ENCODE measurements at places on chromosomes 5 and 9. TPM values are rescaled to one million over a fixed set of nuclear protein-coding genes. Genes with fewer than 3 reads are reported as not detected.

CAMK4 gene
- total RNA-seq: 2.6 TPM

GRCh38 chr9:98192503-98193335, at the start of gene CORO2A:
CORO2A (minus strand) TSS chr9:98192637; CDS start chr9:98157660, 34,977 bp downstream.
- no peaks in the 10 kb centered on the region for H3K27me3 ChIP-seq
- no peaks in the 10 kb centered on the region for H3K36me3 ChIP-seq
- H3K4me1 ChIP-seq: peaks cover 18% of the 10 kb centered on the region
- no peak for DNase-seq
- H3K27ac ChIP-seq: peak within 1 kb of the TSS; percentile 84

- H3K27ac ChIP-seq: no peak overlapping the region
- H3K27me3 ChIP-seq: no peaks in the 10 kb centered on the region
- H3K36me3 ChIP-seq: no peaks in the 10 kb centered on the region
- no peak overlapping the region for H3K4me3 ChIP-seq
- peaks cover 50% of the 10 kb centered on the region for H3K4me1 ChIP-seq
Observed at GRCh38 chr5:172723508-172723907, 47.5 kb downstream of the DUSP1 start.

GAS1 gene
- total RNA-seq: 50.6 TPM

DNA sequence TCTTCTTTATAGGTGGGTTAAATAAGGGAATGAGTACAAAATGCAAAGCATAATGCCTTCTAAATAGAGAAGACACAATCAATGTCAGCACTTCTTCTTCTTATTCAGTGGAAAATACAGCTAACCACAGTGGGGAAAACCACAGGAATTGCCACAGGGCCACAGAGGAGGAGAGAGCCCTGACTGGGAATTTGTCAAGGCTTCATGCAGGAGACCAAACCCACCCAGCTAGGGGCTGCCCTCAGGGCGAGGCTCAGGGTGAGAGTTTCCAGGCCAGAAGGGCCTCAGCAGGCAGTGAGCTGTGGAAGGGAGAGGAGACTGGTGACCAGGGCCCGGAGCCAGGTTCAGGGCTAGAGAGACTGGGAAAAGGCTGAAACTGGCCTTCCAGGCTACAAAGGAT, 279.1 kb downstream of the MSX2 start:
- no peak overlapping the region for H3K27ac ChIP-seq
- no peak for DNase-seq
- no peaks in the 10 kb centered on the region for H3K36me3 ChIP-seq
- no peak overlapping the region for H3K4me3 ChIP-seq
- H3K4me1 ChIP-seq: no peaks in the 10 kb centered on the region
- peaks cover 6% of the 10 kb centered on the region for H3K27me3 ChIP-seq

DNA sequence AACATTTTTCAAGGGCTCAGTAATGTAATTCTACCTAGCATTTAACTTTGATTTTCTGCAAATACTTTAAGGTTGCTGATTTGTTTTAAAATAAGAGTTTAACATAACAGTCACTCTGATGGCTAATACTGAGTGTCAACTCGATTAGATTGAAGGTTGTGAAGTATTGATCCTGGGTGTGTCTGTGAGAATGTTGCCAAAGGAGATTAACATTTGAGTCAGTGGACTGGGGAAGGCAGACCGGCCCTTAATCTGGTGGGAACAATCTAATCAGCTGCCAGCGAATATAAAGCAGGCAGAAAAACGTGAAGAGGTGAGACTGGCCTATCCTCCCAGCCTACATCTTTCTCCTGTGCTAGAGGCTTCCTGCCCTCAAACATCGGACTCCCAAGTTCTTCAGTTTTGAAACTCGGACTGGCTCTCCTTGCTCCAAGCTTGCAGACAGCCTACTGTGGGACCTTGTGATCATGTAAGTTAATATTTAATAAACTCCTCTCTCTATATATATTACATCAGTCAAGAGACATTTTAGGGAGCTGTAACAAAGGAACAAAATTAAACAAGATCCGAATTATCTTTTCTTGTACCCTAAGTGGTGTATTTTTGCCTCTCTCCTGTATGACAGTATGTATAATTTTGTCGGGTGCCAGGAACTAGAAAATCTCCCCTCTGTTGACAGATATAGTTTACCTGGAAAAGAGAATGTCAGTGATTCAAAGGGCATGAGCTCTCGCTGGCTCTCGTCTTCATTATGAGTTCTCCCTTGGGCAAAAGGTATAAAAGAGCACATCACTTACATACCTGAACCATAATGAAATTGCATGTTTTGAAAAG, 576.1 kb downstream of the LRRC70 start:
- H3K27ac ChIP-seq: no peak overlapping the region
- no peaks in the 10 kb centered on the region for H3K36me3 ChIP-seq
- no peaks in the 10 kb centered on the region for H3K4me1 ChIP-seq
- H3K27me3 ChIP-seq: no peaks in the 10 kb centered on the region
- no peak for DNase-seq

DNA sequence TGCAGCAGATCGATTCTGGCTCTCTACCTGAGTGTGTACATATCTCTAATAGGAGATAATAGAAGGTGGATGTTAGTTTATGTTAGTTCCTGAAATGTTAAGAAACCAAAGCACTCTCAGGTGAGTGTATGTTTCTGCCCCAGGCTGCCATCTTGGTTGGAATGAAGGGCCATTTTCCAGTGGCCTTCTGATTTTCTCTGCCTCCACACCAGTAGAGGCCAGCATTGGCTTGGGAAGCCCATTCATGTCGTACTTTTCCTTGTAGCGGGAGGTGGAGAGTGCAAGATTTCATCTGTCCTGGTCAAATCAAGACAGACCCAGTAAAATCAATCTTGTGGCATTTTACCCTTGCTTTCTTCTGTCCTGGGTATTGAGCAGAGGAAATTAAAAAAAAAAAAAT, 91.0 kb downstream of the GAS1 start:
- DNase-seq: no peak
- no peak overlapping the region for H3K27ac ChIP-seq
- H3K4me3 ChIP-seq: no peak overlapping the region

- no peak for DNase-seq
- H3K27ac ChIP-seq: no peak overlapping the region
- no peaks in the 10 kb centered on the region for H3K27me3 ChIP-seq
- H3K4me1 ChIP-seq: peaks cover 34% of the 10 kb centered on the region
Observed at GRCh38 chr5:119368238-119368630, 12.4 kb downstream of the TNFAIP8 start.

GRIA1 gene
- total RNA-seq: not detected

GRCh38 chr9:91534374-91534773, 110.7 kb upstream of the NFIL3 start:
- no peaks in the 10 kb centered on the region for H3K4me1 ChIP-seq
- H3K27me3 ChIP-seq: peaks cover 6% of the 10 kb centered on the region
- no peak overlapping the region for H3K27ac ChIP-seq
- H3K4me3 ChIP-seq: no peak overlapping the region

GRCh38 chr5:132176521-132176945, 51.1 kb downstream of the P4HA2 start:
- no peaks in the 10 kb centered on the region for H3K27me3 ChIP-seq
- no peak overlapping the region for H3K27ac ChIP-seq
- DNase-seq: no peak
- H3K36me3 ChIP-seq: no peaks in the 10 kb centered on the region
- H3K4me1 ChIP-seq: peaks cover 8% of the 10 kb centered on the region

- no peak overlapping the region for H3K27ac ChIP-seq
- H3K36me3 ChIP-seq: no peaks in the 10 kb centered on the region
- H3K4me1 ChIP-seq: no peaks in the 10 kb centered on the region
- DNase-seq: no peak
- H3K27me3 ChIP-seq: peaks cover 39% of the 10 kb centered on the region
Observed at GRCh38 chr9:36866840-36867239, 167.2 kb downstream of the PAX5 start.

Data from suprapubic skin (tissue), 4 donors.